Cortex of kidney (tissue), 1 donor: ENCODE measurements at places on chromosomes 3 and 15.

- no peak for DNase-seq
Observed at GRCh38 chr15:39888809-39889208, 31.3 kb downstream of the GPR176 start.

- DNase-seq: no peak
Observed at GRCh38 chr3:72655131-72655551, 193.1 kb downstream of the SHQ1 start.

- DNase-seq: no peak
Observed at GRCh38 chr3:149374793-149375500, 2.5 kb downstream of the TM4SF1 start.

DNA sequence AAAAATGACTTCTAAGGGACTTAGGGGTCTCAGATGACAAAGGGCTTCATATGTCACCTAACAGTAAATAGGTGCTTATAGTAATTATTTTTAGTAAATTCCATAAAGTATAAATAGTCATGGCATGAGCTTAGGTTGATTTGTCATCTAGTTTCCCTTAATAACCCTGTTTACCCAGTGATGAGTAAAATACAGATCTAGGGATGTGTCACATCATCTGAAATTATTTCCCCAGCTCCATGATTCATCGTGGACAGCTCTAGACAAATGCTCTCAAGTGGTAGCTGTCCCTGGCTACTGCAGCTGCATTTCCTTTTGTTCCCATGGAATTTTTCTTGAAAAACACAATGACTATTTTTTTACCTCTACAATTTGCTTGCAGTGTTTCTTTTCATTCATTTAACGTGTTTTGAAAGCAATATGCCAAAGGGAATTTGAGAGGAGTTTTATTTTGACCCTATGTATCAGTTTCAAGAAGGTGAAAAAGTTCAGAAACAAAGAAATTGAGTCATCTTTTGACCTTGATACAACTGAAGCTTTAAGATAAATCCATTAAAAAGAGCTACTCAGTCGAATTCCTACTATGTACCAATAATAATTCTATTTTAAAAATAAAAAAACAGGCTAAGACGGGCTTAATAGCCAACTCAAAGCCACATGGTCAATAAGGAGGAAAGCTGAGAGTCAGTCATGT, 241.6 kb downstream of the KCNMB2 start:
- no peak for DNase-seq

GRCh38 chr3:177601152-177601551, 403.9 kb upstream of the TBL1XR1 start:
- DNase-seq: no peak

GRCh38 chr3:73637042-73637441, 12.3 kb upstream of the PDZRN3 start:
- no peak for DNase-seq

- DNase-seq: no peak
Observed at GRCh38 chr3:45644791-45645201, 44.4 kb upstream of the SACM1L start.

DNA sequence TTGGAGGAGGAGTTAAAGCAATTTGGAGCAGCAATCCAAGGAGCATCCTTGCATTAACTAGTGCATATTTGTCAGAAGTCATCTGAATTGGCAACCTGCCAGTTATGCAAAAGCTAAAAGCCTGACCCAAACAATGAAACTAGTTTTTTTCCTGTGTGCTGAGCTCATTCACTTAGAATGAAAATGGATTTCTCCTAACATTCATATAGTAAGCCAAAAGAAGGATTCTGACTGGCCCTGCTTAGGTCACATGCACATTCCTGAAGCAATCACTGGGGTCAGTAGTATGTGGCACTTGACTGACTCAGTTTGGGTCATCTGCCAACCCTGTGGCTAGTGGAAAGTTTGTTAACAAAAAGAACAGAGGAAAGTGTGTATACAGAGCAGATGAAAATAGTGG, 30.5 kb downstream of the OXSM start:
- no peak for DNase-seq

- DNase-seq: no peak
Observed at GRCh38 chr15:38991126-38991525, 426.5 kb upstream of the RASGRP1 start.

- no peak for DNase-seq
Observed at GRCh38 chr3:2343031-2343682, 244.5 kb downstream of the CNTN4 start.

- no peak for DNase-seq
Observed at GRCh38 chr3:75078290-75078689, 463.8 kb upstream of the CNTN3 start.

DNA sequence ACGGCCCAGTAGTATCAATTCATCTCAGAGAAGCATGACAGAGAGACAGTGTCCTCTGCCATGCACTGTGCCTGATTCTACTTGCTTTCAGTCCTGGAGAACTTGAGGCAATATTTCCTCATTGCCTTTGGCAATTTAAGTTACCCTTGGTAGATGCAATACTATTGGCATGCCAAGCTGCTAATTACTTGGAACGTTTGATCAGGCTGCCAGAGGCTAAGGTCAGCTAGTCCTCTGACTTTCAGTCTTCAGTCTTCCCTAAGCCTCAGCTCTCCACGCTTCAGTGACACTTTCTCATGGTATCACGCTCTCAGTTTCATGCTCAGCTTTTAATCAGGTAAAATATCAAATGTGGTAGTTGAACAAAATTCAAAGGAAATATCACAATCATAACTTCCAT, 13.1 kb upstream of the OSBPL11 start:
- DNase-seq: no peak

GRCh38 chr3:171543759-171544300, 83.6 kb upstream of the TNIK start:
- no peak for DNase-seq

- DNase-seq: no peak
Observed at GRCh38 chr15:44193651-44194322, 1.3 kb downstream of the FRMD5 start.

DNA sequence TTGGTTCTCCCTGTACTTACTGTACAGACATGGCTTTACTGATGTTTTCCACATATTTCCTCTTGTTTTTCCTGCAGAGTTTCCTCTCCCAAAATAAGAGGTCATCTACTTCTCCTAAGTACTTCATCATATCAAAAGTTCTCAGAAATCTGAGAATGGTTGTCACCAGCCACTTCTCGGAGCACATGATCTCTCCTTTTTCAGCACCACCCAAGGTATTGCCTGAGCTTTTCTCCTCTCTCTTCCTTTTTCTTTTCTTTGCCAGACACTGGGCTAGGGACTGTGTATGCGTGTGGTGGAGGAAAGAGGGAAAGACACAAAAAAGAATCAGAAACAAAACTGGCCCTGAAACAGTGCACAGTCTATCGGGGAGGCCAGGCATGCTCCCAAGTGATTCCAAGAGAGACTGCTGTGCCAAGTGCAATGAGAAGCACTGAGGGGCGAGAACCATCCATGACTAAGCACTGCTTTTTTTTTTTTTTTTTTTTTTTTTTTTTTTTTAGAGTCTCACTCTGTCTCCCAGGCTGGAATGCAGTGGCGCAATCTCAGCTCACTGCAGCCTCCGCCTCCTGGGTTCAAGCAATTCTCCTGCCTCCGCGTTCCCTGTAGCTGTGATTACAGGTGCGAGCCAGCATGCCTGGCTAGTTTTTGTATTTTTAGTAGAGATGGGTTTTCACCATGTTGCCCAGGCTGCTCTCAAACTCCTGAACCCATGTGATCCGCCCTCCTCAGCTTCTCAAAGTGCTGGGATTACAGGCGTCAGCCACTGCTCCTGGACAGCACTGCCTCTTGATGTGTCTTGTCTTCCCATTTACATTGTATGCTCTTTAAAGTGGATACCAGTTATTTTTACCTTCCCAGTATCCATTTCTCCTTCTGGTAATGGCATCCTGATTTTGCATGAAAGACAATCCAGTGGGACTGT, 194.0 kb upstream of the FEZF2 start:
- no peak for DNase-seq

GRCh38 chr15:81029414-81030300, 28.9 kb downstream of the TLNRD1 start:
- DNase-seq: no peak
